ENCODE measurements at places on chromosomes 4 and X.

DNA sequence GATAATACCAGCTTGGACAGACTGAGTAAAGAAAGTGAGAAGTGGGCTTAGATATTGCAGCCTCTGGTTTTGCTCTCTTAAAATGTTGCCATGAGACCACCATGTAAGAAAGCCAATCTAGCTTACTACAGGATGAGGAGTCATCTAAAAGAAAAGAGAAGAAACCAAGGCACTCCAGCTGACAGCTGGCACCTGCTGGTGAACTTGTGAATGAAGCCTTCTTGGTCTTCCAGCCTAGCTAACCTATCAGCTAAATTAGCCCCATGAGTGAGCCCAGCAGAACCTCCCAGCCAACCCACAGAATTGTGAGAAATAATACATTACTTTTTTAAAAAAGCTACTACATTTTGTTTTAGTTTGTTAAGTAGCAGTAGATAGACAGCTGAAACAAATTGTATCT is 154.5 kb upstream of the QRFPR start:
- no peak for DNase-seq

DNA sequence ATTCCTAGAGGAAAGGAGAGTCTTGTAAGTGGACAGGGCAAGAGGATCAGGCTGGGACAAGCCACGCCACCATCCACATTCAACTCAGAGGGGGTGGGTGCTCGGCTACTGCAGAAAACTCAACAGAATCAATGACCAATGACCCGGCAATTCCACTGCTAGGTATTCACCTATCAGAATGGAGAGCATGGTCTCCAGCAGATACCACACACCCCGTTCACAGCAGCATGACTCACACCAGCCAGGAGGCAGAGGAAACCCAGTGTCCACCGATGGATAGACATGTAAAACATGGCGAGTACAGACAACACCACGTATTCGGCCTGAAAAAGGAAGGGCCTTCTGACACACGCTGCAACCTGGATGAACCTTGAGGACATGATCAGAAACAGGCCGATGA is 175.9 kb downstream of the AFAP1 start:
- no peak for DNase-seq

DNA sequence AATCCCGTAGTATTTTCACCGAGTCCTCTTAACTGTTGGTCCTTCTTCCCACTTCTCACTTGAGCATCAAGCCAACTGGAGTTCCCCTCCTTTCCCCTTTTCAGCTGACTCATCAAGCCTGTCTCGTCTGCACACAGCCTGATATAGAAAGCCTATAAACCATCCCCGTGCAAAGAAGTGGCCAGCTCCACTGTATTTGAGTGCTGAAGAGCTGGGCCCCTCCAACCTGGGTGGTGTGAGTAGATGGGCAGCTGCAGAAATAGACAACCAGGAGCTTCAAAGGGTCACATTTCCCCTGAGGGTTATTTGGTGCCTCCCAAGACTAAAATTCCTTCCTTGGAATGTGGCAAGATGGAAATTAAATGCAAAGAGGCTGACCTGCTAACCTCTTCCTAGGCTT is 199.7 kb downstream of the HS6ST2 start:
- DNase-seq = no peak

DNA sequence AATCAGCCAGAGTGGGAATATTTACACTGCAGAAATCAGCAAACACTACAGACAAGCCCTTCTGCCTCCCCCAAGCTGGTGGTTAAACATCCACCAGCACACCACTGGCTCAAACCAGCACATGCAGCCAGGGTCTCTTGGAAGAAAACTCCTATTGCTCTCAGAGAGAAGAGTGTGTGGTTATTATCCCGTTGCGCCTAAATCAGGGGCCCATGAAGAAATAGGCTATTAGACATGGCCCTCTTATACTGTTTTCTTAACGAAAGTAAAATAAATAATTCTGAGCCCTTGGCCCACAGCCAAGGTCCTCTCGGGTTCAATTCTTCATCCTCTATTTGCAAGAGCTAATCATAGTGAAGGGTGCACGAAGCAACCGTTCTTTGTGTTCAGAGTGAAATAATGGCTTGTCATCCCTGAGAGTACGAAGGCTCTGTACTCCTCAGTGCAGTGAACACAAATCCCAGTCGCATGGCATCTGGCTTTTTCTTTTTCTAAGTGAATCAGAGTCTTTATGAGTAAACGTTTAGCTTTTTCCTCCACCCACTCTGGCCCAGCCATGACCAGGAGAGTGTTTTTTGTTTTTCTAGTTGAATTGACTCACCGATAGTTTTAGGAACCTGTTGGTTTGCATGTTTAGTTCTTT is 33.4 kb upstream of the RBM47 start:
- DNase-seq = no peak

DNA sequence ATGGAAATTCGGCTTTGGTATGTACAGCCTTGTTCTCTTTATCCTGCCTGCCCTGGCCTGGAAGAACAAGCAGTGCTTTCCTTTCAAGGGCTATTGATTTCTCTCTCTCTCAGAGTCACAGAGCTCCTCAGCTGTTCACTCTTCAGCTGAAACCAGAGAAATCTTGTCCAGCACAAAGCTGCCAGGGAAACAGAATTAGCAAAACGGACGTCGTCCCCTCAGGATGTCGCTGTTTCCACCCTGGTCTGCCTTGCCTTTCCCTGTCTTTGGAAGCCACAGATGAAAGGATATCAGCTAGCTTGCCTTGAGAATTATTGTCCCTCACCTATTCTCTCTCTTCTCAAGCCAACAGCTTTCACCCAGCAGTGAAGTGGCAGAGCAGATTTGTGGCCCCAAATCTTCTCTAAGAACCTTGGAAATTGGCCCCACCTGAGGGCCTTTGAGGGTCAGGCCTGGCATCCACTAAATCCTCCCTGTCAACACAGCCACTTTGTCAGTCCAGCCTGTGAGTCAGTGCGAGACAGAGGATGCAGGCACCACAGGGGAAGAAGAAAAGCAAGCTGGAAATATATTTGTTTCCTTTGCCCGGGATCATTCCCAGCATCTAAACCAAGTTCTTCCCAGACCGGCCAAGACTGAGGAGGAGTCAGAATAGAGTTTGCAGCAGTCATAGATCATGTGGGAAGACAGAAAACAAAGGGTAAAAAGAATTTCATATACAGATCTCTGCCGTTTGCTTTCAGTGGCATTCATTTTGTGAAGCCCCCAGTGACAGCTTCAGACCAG is 63.8 kb upstream of the MTM1 start:
- no peak for DNase-seq

Measured in erythroblast (primary cell).